Brain (organoid and tissue), 16 donors: ENCODE measurements at places on chromosomes 1 and 21. TPM values are rescaled to one million over a fixed set of nuclear protein-coding genes. Genes with fewer than 3 reads are reported as not detected.

DNA sequence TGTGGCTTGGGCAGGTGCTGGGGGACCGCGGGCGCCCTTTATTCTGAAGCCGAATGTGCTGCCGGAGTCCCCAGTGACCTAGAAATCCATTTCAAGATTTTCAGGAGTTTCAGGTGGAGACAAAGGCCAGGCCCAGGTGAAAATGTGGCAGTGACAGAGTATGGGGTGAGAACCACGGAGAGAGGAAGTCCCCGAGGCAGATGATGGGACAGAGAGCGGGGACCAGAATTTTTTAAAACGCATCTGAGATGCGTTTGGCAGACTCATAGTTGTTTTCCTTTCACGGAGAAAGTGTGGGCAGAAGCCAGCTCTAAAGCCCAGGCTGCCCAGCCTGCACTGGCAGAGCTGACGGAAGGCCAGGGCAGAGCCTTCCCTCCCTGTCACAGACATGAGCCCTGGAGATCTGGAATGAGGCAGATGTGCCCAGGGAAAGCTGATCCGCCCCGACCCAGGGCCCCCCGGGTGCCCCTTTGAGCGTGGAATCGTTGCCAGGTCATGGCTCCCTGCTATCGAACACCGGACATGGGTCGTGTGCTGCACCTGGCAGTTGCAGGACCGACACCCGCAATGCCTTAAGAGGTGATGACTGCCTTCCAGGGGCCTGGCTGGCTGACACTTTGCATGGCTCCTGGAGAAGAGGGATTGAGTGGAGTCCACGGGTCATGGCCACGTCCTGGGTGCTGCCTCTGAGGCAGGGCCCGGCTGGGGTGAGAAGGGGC lies 6.5 kb upstream of the SLX9 start:
- DNase-seq: no peak

DNA sequence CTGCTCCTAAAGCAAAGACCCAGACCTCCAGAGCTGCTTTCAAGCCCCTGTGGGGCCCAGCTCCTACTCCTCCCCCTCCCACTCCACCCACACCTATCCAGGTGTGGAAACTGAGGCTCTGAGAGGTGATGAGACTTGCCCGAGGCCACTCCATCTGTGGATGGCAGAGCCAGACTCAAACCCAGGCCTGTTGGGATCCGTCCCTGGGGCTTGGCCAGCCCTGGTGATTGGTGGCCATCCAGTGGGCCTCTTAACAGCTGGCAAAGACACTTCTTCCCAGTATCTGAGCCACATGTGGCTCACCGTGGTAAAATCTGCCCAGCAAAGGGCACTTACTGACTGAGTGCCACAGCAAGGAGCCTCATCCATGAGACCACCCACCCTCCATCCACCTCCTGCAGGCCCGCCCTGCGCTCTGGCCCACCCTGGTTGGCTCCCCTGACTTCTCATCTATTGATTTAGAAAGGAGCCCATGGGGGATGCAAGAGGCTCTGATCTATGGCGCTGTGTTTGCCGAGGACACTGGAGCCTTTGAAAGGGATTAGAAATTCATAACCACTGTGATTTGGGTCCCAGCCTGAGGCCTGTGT lies 398.5 kb downstream of the PTPRU start:
- no peak for DNase-seq

- no peak for DNase-seq
Measured at GRCh38 chr1:21668951-21669257, 253 bp downstream of the RAP1GAP start.

DNA sequence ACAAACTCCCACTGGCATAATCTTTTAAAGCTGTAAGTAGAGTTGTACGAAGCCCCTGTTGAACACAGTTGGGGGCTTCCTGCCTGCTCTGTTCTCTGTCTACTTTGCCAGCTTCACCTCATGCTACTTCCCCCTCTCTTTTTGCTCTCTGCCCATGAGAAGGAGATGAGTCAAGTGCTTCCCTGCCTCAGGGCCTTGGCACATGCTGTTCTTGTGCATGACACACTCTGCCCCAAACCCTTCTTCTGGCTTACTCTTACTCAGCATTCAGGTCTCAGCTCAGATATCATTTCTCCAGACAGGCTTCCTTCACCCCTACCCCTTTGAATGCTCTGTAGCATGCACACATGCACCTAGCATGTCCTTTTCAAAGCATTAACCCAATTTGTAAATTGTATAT lies 208.8 kb downstream of the FOXD2 start:
- no peak for DNase-seq

C8B gene
- polyA plus RNA-seq: not detected

LRIF1 gene
- 9.1 TPM for polyA plus RNA-seq

DNA sequence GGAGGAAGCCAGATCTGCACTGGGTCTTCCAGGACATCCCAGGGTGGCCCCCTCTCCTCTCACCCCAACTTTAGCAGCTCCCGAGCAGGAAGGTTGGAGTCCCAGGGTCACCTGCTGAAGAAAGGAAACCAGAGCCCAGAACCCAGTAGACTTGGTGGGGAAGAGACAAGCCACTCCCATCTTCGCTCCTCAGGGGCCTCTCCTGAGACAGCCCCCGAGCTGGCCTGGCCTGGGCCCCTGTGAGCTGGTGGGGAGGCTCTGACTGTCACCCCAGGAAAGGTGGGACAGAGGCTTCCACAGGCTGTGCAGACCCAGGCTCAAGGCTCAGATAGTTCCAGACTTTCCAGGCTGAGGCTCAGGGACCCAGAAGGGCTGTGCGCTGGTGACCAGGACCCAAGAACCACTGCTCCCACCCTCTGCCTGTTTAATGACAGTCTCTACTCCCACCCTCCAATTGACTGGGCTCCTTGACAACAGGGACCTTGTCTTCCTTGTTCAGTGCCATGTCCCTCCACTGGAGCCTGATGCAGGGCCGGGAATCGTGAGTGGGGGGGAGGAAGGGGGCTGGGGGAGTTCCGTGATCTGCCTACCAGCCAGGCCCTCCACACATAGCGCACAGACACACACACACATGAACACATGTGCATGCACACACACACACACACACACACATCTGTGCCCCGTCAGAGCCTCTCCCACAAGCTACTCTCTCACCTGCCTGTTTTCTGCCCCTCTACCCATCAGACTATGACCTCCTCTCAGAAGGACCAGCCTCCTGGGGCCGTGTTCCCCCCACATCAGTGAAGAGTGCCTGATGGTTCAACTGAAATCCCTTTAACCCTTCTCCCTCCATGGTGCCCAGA lies 401.2 kb downstream of the MATN1 start:
- no peak for DNase-seq

- DNase-seq: no peak
Measured at GRCh38 chr1:117632269-117633067, 26.6 kb downstream of the TENT5C start.

- DNase-seq: no peak
Measured at GRCh38 chr1:91759076-91759475, 126.9 kb downstream of the TGFBR3 start.
